ENCODE measurements at places on chromosomes 12 and 14.
A peak's percentile ranks its signal among the peaks of the same experiment; 100 is the strongest.

DNA sequence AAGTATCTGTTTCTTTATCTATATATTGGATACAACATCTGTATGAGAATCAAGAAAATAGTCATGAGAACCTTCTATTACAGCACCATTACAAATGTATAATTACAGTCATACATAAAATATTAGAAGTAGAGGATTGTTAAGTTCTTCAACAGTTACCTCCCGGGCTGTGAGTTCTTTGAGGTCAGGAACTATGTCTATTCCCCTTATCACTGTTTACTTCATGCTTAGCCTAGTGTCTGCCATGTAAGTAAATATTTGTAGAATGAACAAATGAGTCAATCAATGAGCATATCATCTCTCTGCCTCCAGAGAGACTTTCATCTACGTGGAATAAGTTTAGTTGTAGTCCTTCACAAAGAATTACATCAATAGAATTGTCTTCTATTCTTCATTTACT lies 47.2 kb downstream of the PUS7L start:
- no peak for DNase-seq

DNA sequence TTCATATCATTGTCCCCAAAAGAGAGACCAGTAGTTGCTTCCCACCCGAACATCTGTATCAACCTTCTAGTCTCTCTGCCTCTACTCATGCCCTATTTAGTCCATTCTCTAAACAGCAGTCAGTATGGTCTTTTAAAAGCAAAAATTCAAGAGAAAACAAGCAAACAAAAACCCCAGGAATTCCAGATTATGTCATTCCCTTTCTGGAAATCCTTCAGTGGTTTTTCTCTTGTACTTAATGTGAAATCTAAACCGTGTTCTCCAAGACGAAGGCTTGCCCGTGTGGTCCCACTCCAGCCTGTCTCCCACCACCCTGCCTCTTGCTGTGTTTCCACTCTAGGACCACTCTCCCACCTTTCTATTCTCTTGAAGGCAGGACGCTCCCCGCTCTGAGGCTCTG lies 90.8 kb downstream of the TMEM30B start:
- no peak for DNase-seq

DNA sequence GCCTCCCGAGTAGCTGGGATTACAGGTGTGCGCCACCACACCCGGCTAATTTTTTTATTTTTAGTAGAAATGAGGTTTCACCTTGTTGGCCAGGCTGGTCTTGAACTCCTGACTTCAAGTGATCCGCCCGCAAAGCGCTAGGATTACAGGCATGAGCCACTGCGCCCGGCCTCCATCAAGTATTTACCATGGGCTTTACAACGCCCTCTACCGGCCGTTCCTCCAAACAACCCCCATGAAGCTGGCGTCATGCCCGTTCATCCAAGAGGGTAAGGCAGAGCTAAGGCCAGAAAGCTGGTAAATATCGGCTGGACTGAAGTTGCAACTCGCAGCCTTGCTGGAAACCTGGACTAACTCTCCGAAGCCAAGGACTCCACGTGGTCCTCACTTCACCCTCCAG lies 41.6 kb downstream of the RNF34 start:
- DNase-seq, result no peak

DNA sequence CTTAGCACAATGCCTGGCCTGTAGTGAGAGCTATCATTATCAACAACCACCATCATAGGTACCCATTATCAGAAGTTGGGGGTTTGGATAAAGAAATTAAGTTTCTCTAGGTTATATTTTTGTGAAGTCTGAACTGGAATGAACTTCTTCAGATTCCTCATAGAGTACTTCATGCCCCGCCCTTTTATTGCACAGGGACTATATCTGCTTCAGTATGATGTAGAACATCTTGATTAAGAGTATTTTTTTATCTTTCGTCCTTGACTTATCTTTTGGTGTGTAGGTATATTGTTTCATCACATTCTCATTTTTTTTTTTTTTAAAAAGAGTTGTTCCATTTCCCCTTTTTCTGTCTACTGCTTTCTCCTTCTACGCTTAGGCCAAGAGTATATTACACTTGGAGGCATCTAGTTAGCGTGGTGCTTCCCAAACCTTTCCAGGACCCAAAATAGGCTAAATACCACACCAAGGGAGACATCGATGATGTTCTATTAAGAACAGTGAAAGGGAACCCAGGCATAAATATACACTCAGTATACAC lies 467.5 kb downstream of the ZFP36L1 start:
- no peak for DNase-seq

GRCh38 chr12:130832561-130833209 lies 6.4 kb downstream of the STX2 start:
- no peak for DNase-seq

DNA sequence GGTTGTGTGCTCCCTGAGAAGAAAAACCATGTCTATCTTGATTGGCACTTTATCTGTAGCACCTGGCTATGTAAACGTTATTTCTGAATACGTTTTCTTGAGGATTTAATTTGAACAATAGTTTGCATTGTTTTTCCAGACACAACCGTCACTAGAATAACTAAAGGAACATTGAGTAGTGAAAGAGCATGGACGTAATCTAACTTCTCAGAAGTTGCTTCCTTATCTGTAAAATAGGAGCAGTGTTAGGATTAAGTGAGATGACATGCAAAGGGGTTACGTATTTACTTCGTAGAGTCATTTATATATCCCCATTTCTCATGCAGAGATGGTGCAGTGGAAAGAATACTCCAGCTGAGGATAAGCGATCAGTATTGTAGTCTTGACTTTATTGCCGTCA lies 8.1 kb downstream of the AEBP2 start:
- DNase-seq, result no peak

- no peak for DNase-seq
These were observed 11.6 kb downstream of the FGD6 start for GRCh38 chr12:95205685-95206084.

DNA sequence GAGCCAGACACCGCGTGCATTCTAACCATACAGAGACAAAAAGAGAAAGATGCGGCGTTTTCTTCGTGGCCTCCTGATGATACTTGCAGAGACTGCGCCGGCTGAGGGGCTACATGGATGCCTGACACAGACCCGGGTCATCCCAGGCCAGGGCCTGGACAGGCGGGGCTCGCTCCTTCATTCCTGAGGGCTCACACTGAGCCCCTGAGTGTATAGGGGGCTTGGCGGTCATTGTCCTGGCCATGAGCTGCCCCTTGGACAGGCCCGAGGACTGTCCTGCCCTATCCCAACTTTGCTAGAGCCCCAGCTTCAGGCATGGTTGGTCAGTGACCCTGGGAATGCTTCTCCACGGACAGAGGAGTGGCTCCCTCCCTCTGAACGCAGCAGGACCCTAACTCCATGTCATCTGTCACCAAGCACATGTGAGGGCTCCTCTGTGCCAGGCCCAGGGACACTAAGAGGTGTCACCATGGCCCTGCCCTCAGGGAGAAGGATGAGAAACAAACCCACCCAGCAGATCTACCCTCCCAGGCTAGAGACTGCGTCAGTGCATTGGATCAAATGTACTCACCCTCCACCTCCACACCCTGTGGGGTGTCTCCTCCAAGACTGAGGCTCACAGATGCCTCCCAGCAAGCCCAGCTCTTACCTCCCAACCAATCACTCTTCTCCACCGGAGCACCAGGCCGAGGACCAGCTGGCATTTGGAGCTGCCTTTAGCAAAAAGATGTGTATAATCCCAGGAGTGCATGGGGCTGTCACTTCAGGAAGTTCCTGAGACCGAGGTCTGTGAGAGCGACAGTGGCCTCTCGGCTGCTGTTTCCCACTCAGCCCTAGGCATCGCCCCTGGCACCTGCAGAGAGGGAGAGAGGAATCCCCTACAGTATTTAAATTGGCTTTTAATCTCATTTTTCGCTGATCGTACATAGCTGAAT lies 102.7 kb downstream of the DICER1 start:
- DNase-seq, result no peak

- no peak for DNase-seq
These were observed 376.0 kb downstream of the C12orf75 start for GRCh38 chr12:105706321-105706972.

GRCh38 chr12:51345681-51346080 lies 798 bp downstream of the CELA1 start:
- no peak for DNase-seq

DNA sequence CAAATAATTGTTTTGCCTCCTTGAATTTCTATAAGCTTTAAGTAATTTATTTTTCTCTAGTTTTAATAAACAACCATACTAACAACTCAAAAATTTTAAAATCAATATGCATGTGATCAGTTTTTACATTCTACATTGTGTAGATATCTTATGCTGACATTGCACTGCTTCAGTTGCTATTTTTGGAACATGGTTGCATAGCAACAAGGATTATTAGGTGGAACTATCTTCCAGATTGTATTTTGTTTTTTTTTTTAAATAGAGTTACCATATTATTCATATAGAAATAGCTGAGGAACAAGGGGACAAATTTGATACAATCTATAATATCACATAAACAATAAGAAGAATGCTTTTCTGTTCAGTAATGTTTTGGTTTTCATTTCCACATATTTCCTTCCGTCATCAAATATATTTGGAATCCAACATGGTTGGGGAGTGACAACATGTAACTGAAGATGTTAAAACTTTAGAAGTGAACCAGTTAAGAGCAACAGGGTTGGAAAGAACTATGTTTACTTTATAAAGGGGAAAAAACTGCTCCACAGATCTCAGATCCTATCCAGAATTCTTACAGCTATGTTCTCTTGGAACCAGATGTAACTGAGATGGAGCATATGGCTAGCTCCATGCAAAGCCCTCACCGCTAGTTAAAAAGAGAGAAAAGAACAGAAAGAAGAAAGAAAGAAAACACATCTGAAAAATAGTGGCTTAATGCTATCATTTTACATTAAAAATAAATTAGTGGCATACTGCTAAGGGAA lies 235.5 kb downstream of the NELL2 start:
- DNase-seq, result no peak

DNA sequence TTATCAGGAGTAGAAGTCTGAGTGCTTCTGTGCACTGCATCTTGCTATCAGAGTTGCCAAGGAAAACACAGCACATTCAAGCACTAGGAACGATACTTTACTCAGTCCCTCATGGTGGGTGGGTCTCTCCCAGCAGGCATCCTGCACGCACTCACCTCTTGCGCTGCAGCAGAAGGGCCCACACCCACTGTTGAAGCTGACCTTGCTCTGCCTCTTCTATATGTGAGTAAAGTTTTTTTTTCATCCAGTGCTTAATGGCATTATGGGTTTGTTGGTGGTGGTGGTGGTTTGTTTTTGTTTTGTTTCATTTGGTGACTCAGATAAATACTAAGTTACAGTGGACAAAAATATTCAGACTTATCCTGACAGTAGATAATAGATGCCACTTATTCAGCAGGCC lies 348.5 kb downstream of the EGLN3 start:
- no peak for DNase-seq

DNA sequence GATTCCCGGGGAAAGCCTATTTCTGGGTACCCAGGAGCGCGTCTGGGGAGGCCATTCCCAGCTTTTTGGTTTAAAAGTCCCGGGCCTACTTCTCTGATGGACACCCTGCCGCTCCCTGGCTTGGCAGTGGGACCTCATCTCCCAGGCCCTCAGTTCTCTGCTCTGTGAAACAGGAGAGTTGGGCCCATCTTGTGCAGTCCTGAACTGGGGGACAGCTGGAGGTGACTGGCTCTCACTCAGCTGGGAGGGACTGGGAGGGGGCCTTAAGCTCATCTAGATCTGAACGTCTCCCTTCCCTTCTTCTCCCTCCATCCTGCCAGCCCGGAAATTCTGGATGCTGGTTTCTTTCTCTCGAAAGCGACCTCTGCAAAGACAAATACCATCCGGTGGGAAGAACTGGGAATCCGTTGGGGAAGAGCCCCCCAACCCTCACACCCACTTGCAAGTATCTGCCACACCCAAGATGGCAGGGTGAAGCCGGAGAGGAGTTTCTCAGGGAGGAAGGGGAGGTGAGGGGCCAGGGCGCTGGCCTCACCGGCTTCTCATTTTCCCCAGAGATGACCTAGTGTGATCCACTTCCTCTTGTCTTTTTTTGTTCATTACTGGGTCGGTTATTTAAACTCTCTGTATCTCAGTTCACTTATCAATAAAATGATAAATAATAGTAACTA lies 1.4 kb downstream of the RIN3 start:
- DNase-seq, result no peak

- DNase-seq, result no peak
These were observed 109.6 kb downstream of the FOXN3 start for GRCh38 chr14:89307409-89307808.

- DNase-seq, result no peak
These were observed 113.3 kb downstream of the BCL11B start for GRCh38 chr14:99158646-99159165.

DNA sequence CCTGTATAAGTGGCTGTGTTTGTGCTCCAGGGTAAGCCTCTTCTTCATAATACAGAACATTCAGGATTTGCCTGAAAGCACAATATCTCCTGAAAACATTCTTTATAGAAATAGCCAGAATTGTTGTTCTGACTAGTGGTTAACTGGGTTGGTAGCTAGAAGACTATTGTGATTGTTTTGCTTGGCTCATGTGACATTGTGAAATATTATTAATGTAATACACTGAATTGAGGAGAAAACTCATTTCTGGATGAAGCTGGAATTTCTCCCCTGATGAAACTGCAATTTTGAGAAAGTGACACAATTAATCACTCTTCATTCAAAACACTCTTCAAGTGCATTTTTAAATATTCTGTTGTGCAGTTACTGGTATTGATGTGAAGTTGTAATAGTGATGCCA lies 172.3 kb upstream of the PTPRQ start:
- no peak for DNase-seq

GRCh38 chr12:96861656-96862055 lies 45.4 kb upstream of the NEDD1 start:
- no peak for DNase-seq

GRCh38 chr12:130405332-130405731 lies 67.6 kb downstream of the PIWIL1 start:
- no peak for DNase-seq

GRCh38 chr14:69574263-69574953 lies at the start of gene CCDC177:
Gene CCDC177, minus strand, starts transcription at chr14:69574871. Its CDS starts 1,249 bp downstream, at chr14:69573622.
- peak; percentile 46 for DNase-seq

DNA sequence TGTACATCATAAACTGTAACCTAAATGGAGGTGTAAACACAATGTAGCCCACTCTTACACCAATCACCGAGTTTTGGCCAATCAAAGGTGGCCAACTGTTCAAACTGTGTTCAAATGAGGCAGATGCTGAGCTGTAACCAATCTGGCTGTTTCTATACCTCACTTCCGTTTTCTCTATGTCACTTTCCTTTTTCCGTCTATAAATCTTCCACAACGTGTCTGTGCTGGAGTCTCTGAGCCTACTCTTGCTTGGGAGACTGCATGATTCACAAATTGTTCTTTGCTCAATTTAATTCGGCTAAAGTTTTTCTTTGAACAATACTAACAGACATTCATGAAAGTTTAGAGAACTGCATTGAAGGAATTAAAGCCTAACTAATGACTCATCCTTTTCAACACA lies 547.1 kb upstream of the USP15 start:
- DNase-seq, result no peak

GRCh38 chr12:82593901-82594396 lies 92.8 kb upstream of the TMTC2 start:
- no peak for DNase-seq
